ENCODE measurements at places on chromosomes 1 and 21.
A peak's percentile ranks its signal among the peaks of the same experiment; 100 is the strongest.

GRCh38 chr1:201562257-201562656 lies 23.3 kb downstream of the NAV1 start:
- DNase-seq: no peak

GRCh38 chr1:49204720-49205119 lies 428.0 kb upstream of the BEND5 start:
- no peak for DNase-seq

DNA sequence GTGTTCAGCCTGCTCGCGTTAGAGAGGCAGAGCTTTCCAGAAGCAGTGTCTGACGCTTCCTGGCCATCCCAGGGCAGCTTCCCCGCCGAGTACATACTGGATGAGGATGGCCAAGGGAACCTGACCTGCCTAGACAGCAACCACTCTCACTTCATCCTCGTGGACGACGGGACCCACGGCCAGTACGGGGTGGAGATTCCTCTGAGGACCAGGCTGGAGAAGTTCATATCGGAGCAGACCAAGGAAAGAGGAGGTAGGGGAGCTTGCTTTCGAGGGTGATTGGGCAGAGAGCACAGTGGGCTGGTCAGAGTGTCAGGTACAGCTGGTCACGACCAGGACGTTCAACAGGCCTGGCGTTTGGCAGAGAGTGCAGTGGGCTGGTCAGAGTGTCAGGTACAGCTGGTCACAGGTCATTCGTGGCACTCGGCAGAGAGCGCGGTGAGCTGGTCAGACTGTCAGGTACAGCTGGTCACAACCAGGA lies 22.4 kb downstream of the TRPM2 start:
- no peak for DNase-seq

DNA sequence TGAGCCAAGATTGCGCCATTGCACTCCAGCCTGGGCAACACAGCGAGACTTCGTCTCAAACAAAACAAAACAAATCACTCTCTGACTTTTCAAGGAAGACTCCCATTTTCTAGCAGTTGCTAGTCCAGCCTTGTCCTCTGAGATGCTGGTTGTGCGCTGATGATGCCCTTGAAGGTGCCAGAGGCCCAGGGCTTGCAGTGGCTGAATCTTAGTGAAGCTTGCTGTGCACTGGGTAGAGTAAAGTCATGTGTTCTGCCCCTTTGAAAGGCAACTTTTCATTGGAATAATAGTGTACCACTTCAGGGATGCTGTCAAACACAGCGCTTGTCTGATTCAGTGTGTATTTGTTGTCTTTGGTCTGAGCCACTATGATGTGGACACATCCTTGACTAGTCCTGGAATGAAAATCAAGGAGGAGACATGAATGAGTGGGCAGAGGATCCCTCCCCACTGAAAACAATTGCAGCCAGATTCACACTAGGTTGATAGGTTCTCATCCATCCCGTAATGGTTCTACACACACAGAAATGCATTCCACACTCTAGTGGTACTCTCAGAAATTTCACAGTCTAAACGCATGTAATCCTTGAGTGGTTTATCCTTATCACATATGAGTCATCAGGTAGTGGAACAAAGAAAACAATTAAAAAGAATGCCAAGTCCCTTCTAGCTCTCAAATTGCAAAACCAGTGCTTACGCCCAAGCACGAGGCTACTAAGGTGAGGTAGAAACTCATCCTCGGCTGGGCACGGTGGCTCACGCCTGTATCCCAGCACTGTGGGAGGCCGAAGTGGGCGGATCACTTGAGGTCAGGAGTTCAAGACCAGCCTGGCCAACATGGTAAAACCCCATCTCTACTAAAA lies 17.8 kb upstream of the TDRD10 start:
- DNase-seq: no peak

DNA sequence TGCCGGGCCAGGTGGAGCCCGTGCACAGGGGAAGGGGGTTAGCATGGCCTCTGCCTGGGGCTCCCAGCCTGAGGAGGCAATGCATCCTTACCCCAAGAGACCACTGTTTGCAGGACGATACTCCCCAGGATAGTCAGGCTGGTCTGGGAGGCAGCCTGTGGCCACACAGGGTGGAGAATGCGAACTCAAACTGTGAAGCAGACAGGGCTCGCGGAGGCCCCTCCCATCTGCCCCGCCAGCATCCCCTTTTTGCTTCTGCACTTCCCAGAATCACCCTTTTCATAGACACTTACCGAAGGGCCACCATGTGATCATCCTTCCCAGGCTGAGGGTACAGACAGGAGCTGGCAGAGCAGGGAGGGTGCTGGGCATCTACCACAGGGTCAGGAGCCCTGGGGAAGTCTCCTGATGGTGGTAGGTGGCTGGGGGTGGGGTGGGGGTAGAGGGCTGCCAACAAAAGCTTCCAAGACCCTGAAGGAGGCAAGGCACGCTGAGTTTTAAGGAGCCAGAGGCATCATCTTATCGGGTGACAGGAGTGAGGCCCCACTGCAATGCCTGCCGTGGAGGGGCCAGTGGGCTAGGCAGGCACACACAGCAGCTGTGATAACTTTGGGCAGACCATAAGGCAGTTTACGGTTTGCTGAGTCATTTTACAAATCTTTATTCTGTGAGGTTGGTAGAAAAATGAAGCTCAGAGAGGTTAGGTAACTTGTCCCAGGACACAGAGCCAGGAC lies 31.3 kb upstream of the BTG2 start:
- peak; percentile 39 for DNase-seq

GRCh38 chr1:154860156-154860870 lies 9.8 kb downstream of the KCNN3 start:
- peak; percentile 96 for DNase-seq

DNA sequence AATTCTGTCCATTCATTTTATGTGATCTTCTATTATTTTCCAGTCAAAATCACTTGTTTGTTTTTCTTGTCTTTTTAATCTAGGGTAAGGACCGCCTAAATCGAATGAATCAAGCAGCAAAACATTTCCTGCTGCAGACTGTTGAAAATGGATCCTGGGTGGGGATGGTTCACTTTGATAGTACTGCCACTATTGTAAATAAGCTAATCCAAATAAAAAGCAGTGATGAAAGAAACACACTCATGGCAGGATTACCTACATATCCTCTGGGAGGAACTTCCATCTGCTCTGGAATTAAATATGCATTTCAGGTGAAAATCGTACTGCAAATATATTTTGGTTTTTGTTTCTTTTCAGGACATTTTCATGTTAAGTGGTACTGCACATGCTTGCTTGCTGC lies 20.5 kb downstream of the CLCA4 start:
- no peak for DNase-seq

GRCh38 chr1:53174971-53175913 lies 21.4 kb upstream of the CPT2 start:
- no peak for DNase-seq

GRCh38 chr1:33021567-33022431 lies 14.9 kb downstream of the AK2 start:
- DNase-seq: no peak

GRCh38 chr1:15940110-15941043 lies 35.5 kb downstream of the ZBTB17 start:
- no peak for DNase-seq

DNA sequence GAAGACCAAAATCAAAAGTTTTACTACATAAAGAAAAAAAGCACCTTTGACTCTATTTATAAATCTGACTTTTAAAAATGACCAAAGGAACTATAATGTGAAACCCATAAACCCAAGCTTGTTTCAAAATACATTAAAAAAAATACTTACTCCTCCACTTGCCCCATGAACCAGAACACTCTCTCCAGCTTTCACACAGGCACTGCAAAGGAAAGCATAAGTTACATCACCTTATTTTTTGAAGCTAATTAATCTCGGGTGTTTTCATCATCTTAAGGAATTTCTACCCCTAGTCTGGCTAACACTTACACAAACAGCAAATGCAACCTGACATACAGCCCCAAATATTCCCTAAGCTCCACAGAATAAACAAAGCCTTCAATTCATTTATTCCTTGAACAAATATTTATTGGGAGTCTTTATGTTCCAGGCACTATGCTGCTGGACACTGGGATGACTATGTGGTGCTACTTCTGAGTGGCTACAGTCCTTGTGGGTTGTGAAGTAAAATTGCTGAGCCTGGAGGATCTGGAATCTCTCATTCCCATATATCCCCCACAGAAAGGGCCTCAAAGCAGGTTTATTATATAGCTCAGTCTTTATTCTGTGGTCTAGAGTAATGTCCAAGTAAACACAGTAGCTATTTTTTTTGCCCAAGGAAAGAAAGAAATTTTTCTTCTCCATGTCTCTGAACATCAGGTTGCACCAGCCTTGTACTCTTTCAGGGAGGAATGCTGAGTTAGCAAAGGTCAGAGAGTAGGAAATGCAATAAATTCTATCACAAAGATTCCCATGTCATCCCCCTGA lies 18.2 kb downstream of the CRYZ start:
- no peak for DNase-seq

GRCh38 chr1:234478481-234479309 lies at the start of gene TARBP1:
Gene TARBP1, minus strand, starts transcription at chr1:234479179. Its CDS starts 76 bp downstream, at chr1:234479103.
- peak; percentile 89 for DNase-seq
